ENCODE measurements at places on chromosomes 1 and 21. TPM values are rescaled to one million over a fixed set of nuclear protein-coding genes. Genes with fewer than 3 reads are reported as not detected.

RPS27 gene
- 712 TPM for total RNA-seq

ARHGAP30 gene
- 2.6 TPM for total RNA-seq

LDLRAD2 gene
- total RNA-seq, result 0.05 TPM

ZNF648 gene
- total RNA-seq, result not detected

LPGAT1 gene
- total RNA-seq, result 43.4 TPM

ANP32E gene
- total RNA-seq, result 55.3 TPM

SELP gene
- 10.6 TPM for total RNA-seq

KRTAP19-3 gene
- not detected for total RNA-seq

WNT3A gene
- total RNA-seq, result not detected

DENND2D gene
- total RNA-seq, result 1.6 TPM

RRAGC gene
- 23.6 TPM for total RNA-seq

SYT14 gene
- 0.03 TPM for total RNA-seq

C1QC gene
- 38.6 TPM for total RNA-seq

C1orf141 gene
- not detected for total RNA-seq

SH3BGR gene
- total RNA-seq, result 209 TPM

CD2 gene
- 0.75 TPM for total RNA-seq

CDA gene
- total RNA-seq, result 4.0 TPM

CA6 gene
- total RNA-seq, result not detected

PODN gene
- 19.4 TPM for total RNA-seq

SPATA21 gene
- total RNA-seq, result not detected

KCNK1 gene
- total RNA-seq, result 10.3 TPM

CTTNBP2NL gene
- 19.1 TPM for total RNA-seq

TMEM200B gene
- total RNA-seq, result 2.1 TPM

CYP4A22 gene
- not detected for total RNA-seq

ITLN1 gene
- total RNA-seq, result 0.27 TPM

FOXD3 gene
- total RNA-seq, result 0.30 TPM

TIMM17A gene
- 79.1 TPM for total RNA-seq

SH2D2A gene
- total RNA-seq, result 1.4 TPM

SDHB gene
- 260 TPM for total RNA-seq

C1orf185 gene
- not detected for total RNA-seq

DISC1 gene
- total RNA-seq, result 5.5 TPM

RORC gene
- 5.9 TPM for total RNA-seq

TMED5 gene
- total RNA-seq, result 42.2 TPM

PADI3 gene
- not detected for total RNA-seq

LAMC1 gene
- 104 TPM for total RNA-seq

HSPB7 gene
- 3,889 TPM for total RNA-seq

PLPP3 gene
- total RNA-seq, result 61.0 TPM

TRIM46 gene
- total RNA-seq, result not detected

ADAM30 gene
- 0.11 TPM for total RNA-seq

EXOC8 gene
- 11.5 TPM for total RNA-seq

BTBD8 gene
- total RNA-seq, result 4.5 TPM

SYTL1 gene
- 0.65 TPM for total RNA-seq

SLC16A4 gene
- 2.3 TPM for total RNA-seq

PROK1 gene
- total RNA-seq, result 0.46 TPM

NUAK2 gene
- total RNA-seq, result 0.75 TPM

GCSAML gene
- total RNA-seq, result not detected

FLAD1 gene
- 22.2 TPM for total RNA-seq

NKAIN1 gene
- 0.11 TPM for total RNA-seq

CSF3R gene
- total RNA-seq, result 11.8 TPM

RPE65 gene
- total RNA-seq, result 0.13 TPM

LAMB3 gene
- total RNA-seq, result 3.6 TPM

CFAP126 gene
- not detected for total RNA-seq

NHLH2 gene
- 0.22 TPM for total RNA-seq

DR1 gene
- total RNA-seq, result 41.2 TPM

PLEKHO1 gene
- 88.8 TPM for total RNA-seq

Measured in cardiac septum (tissue), 1 donor.